ENCODE measurements at places on chromosomes 7 and 10.

DNA sequence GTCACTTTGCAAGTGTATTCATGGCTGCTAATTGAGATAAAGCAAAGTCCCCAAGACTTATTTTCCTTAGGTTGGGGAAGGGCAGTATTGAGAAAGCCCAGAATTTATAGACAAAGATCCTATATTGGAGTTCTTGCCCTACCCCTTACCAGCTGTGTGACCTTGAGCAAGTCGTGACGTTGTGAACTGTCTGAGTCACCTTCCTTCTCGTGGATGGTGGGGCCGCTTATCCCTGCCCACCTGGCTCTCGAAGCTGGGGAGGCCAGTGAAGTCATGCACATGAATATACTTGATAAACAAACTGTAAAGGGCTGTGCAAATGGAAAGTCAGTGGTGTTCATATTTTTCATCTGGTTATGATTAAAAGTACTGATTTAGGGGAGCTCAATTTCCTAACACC is 127.4 kb downstream of the TACC2 start:
- peak; percentile 72 for DNase-seq

DNA sequence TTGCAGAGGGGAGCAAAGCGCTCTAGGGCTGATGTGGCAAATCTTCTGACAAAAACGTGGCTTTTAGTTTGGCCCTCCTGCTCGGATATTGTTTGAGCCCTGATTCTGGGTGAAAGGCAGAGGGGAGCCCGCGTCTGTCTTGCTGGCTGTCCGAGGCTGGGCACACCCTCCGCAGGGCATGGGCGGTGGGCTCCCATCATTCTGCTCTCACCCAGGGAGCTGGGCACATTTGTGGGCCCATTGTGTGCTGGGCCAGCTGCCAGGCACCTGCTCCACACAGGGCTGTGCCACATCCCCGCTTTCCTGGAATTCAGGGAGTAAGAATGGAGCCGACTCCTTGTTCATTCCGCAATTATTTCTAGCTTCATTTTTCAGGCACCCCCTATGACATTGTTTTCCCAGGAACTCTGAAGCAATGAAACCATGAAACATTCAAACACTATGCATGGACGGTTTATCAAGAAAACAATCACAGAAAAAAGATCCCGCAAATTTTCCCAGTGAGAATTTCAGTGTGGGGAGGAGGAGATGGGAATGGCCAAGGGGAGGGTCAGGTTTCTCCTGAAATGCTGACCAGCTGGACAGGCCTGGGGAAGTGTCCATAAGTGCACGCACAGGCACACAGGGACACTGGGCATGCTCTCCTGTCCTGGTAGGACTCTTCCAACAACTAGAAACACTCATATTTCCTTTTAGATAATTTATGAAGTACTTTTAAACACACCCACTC is 341.1 kb downstream of the CXCL12 start:
- no peak for DNase-seq

DNA sequence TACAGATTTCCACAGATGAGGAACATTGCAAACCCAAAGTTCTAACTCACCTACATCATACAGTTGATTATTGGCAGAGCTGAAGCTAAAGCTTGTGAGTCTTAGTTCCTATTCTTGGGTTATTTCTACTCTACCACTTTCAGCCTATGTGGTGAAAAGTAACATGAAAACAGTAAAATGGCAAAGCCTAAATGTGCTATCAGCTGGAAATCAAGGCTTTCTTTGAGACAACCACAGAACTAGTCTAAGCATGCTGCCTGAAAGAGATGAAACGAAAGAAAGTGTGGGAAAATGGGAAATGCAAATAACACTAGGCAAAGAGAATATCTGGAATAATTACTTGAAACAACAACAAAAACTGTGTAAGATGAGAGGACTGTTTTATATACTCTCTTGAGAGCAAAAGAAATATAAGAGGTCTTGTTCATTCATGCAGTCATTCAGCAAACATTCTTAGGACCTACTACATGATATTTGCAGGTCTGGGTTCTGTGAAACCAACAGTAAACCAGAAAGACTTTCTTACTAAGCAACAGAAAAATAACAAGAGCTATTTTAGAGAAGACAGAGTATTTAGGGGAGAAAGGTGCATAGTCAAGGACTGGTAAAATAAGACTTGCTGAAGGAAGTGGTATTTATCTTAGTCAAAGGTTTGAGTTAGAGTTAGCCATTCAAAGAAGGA is 437.1 kb downstream of the HTR7 start:
- DNase-seq = no peak

DNA sequence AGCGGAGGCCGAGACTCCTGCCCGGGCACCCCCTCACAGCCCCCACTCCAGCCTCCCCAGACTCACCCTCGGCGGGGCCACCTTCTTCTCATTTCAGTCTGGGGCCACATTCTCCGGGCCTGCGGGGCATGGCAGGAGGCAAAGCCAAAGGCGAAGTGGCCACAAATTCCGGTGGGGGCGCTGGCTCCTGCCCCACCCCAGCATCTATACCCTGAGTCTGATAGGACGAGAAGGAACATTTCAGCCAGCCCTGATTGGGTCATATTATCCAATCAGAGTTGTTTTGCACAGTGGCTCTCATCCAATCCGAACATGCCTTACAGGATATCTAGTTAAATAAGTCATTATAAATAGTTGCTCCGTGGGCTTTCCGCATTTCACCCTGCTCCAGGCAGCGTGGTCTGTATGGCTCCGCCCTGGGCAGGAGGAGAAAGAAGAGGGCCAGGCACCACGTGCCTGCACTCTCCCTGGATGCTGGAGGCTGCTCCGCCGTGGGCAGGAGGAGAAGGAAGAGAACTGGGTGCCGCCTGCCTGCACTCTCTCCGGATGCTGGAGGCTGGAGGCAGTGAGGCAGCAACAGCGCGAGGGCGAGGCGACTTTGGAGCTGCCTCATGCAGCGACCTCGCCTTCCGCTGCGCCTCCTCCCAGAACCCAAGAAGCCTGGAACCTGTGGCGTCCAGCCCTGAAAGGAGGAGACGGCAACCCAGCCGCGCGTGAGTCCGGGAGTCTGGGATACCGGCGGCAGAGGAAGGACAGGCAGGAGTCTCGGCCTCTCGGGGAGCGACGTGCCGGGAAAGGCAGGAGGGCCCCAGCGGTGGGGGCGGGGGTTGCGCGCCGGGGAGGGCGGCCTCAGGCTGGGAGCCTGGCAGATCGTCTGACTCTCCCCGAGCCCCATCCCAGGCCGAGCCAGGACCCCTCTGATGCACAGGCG is 162.9 kb downstream of the ZNF33B start:
- DNase-seq = no peak

DNA sequence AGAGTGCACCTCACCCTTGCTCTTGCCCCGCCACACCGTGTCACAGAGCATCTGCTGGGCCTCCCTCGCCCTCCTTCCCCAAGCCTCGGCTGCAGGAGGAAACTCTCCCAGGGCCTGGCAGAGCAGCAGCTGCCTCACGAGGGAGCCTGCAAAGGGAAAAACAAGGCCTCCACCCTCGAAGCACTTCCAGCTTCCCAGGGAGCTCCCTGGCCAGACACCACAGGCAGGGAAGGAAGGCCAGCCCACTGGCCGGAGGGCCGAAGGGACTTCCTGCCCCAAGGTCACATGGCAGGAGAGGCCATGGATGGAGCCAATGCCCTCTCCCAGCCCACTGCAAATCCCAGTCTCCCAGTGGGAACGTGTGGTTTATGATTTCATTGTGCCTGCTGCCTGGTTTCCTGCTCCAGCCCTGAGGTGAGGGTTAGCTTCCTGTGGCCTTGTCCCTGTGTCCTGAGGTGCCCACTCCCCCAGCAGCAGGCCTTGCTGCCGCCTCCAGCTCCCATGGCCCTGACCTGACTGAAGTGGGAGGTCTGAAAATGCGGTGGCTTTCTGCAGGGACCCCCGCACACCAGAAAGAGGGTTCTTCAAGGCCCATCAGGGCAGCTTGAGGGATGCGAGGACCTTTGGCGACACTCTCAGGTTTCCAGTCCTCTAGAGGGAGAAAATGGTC is 100.5 kb upstream of the PPIF start:
- no peak for DNase-seq

GRCh38 chr10:112230325-112230988 is 46.9 kb upstream of the GPAM start:
- DNase-seq = no peak

- no peak for DNase-seq
These were observed 322.2 kb downstream of the BMPER start for GRCh38 chr7:34227525-34227924.

- no peak for DNase-seq
These were observed 82.2 kb upstream of the GNA12 start for GRCh38 chr7:2926120-2926895.

GRCh38 chr10:131848741-131849590 is 51.8 kb upstream of the PPP2R2D start:
- no peak for DNase-seq

DNA sequence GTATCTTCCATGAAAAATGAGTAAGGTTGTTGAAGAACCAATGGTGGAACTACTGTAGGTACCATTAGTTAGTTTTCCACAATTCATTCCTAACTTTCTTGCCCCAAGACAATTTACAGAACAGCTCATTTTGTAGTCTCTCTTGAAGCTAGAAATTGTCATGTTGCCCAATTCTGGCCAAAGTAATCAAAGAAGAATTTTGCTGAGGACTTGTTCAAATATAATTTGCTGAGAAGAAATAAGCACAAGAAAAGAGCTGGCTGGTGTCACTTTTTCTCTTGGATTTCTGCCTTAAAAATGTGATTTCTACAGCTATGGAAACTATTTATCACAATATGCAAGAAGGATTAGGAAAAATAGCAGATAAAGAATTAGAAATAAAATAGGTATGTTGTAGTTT is 199.2 kb upstream of the SEMA3A start:
- peak; percentile 32 for DNase-seq

DNA sequence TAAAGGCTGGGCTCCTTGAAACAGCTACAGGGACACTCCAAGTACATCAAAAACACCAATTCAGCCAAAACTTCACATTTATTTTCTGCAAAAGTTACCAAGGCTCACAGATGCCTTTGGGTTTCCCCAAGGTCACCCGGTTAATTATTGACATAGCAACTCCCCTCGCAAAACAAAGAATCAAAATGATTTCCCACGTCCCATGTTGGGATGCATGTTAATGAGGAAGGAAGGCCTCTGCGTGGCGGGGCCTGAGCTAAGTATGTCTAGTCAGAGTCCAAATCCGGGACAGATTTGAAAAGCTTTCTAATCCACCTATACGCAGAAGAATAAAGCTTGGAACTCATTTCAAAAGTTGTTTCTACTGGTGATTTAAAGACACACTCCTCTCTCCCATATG is 535 bp upstream of the TMEM72 start:
- no peak for DNase-seq

GRCh38 chr7:87369216-87369615 is 23.8 kb downstream of the CROT start:
- no peak for DNase-seq

GRCh38 chr7:91191771-91192170 is 72.5 kb upstream of the FZD1 start:
- no peak for DNase-seq

DNA sequence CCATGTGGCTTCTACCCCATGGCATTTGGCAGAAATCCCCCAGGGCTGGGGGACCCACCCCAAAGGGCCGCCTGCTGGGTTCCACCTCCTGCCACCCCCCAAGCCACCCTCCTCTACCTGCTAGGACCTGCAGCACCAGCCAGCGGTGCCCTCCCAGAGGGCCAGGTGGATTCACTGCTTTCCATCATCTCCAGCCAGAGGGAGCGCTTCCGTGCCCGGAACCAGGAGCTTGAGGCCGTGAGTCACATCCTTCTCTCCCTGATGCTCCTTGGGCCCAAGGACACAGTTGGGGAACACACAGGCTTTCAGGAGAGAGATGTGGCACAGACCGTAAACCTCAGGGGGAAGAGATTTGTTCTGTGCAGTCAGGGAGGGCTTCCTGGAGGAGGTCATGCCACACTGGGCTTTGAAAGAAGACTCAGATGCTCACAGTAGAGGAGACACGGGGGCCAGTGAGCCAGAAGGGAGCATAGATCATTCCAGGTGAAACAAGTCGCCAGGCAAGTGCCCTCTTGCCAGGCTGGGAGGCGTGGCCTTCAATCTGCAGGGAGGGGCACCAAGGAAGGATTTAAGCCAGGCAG is 11.5 kb upstream of the SH2B2 start:
- DNase-seq = no peak

GRCh38 chr10:21144047-21144446 is 246.9 kb upstream of the NEBL start:
- no peak for DNase-seq

- DNase-seq = peak; percentile 19
These were observed 134.2 kb downstream of the OR13A1 start for GRCh38 chr10:45180946-45181875.

GRCh38 chr7:1953199-1954190 is 279.2 kb downstream of the MAD1L1 start:
- no peak for DNase-seq

DNA sequence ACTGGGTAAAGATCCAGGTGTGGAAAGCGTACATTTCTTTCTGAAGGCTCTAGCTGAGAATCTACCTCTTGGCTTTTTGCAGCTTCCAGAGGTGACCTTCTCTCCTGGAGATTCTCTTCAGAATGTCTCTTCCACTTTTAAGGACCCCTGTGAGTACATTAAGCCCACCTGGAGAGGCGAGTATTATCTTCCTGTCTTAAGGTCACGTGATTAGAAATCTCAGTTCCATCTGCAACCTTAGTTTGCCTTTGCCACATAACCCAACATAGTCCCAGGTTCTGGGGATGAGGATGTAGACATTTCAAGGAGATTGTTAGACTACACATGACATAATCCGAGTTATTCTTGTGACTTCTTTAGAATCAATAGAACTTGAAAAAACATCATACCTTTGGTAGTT is 665.5 kb upstream of the POM121L12 start:
- DNase-seq = no peak

GRCh38 chr7:116715077-116715476 is 43.1 kb downstream of the MET start:
- no peak for DNase-seq

All from astrocyte of the spinal cord (primary cell).